ENCODE measurements at places on chromosomes 4 and X. TPM values are rescaled to one million over a fixed set of nuclear protein-coding genes. Genes with fewer than 3 reads are reported as not detected.

Gene NUDT10
- total RNA-seq: 2.1 TPM

Gene SHROOM3
- 5.3 TPM for total RNA-seq

Gene HTN1
- total RNA-seq: not detected

Gene NRK
- total RNA-seq: 0.51 TPM

Gene ING2
- 10.7 TPM for total RNA-seq

Gene NCBP2L
- total RNA-seq: not detected

Gene SMARCA1
- 86.4 TPM for total RNA-seq

Gene RTL9
- 0.37 TPM for total RNA-seq

Gene MAGEA1
- total RNA-seq: not detected

Gene IL13RA1
- 96.5 TPM for total RNA-seq

Gene MTNR1A
- total RNA-seq: 0.23 TPM

Gene PNMA6A
- 3.9 TPM for total RNA-seq

Gene CFAP299
- total RNA-seq: 1.5 TPM

Gene GSX2
- not detected for total RNA-seq

Gene PDGFC
- 140 TPM for total RNA-seq

Gene KLHL34
- not detected for total RNA-seq

Gene ASB11
- not detected for total RNA-seq

Gene TEX11
- 1.5 TPM for total RNA-seq

Gene AREG
- total RNA-seq: not detected

Gene AKAP14
- not detected for total RNA-seq

Gene ELF4
- total RNA-seq: 13.1 TPM

Gene MAGEA4
- total RNA-seq: not detected

Gene MSMO1
- 367 TPM for total RNA-seq

Gene EDNRA
- 3.9 TPM for total RNA-seq

Gene JCHAIN
- total RNA-seq: not detected

Gene SPATA18
- total RNA-seq: 23.2 TPM

Gene PAGE1
- not detected for total RNA-seq

Gene JADE1
- total RNA-seq: 12.5 TPM

Gene MAGEA2B
- total RNA-seq: not detected

Gene FGFR3
- total RNA-seq: 0.59 TPM

Gene ARHGEF38
- total RNA-seq: not detected

Gene SSX2B
- not detected for total RNA-seq

Gene SLC39A8
- total RNA-seq: 11.1 TPM

Gene SMIM43
- 1.2 TPM for total RNA-seq

Gene SLC7A11
- 34.4 TPM for total RNA-seq

Gene COL25A1
- total RNA-seq: 5.0 TPM

Gene CFP
- 0.30 TPM for total RNA-seq

Gene WDR17
- 2.7 TPM for total RNA-seq

Gene FTHL17
- total RNA-seq: not detected

Gene RRH
- not detected for total RNA-seq

Gene GUCY1A1
- 0.78 TPM for total RNA-seq

Gene AFF2
- 6.8 TPM for total RNA-seq

All from smooth muscle cell of the umbilical artery (primary cell).